ENCODE measurements at places on chromosomes 6 and 20.
A peak's percentile ranks its signal among the peaks of the same experiment; 100 is the strongest.

DNA sequence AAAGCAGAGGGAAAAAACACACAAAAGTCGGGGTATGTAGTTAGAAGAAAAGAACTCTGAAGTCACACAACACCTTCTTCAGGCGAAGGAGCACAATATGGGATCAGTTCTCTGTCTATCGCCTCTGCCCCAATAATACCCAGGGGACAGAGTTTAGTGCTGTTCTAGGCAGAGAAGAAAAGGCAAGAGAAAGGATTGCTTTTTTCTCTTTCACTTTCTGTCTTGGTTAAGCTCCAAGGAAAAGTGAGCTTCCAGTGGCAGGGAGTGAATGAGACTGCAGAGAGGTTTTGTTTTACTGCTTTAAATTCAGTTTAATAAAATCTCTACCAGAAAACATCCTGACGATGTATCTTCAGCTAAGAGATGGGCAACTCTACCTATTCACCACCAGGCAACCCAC, 86.6 kb upstream of the STXBP5 start:
- no peak for DNase-seq

DNA sequence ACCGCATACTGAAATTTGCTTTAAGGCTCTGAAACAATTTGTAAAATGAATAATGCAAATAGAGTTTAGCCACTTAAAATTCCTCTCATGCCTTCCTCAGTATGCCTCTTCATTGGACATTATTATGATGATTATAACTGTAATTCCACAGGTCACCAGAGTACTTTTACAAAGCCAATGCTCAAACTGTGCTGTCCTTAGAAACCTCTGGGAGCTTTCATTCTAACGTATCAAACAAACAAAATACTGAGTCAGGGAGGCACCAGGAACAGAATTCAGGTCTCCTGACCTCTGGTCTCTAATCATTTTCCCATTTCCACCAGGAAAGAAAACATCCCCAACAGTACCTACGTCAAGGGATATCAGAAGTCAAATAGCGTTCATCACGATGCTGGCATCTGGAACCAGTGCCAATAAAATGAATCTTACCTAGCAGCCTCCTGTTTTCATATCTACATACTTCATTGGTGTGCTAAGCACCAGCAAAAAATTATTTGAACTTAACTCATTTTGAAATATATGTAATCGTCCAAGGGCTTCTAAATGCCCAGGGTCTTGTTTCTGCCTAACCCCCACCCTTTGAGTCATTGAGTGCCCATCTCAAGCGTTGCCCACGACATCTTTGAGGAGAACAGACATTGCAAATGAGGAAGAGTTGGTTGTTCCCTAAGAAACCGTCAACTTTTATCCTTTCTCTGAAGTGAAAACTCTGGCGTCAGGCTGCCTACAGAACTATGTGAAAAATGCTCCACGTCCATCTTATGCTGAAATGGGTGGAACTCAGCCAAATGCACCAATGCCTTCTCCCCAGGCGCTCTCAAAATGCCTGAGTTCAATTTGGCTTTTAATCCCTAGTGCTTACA, 37.9 kb downstream of the NEDD9 start:
- no peak for DNase-seq

DNA sequence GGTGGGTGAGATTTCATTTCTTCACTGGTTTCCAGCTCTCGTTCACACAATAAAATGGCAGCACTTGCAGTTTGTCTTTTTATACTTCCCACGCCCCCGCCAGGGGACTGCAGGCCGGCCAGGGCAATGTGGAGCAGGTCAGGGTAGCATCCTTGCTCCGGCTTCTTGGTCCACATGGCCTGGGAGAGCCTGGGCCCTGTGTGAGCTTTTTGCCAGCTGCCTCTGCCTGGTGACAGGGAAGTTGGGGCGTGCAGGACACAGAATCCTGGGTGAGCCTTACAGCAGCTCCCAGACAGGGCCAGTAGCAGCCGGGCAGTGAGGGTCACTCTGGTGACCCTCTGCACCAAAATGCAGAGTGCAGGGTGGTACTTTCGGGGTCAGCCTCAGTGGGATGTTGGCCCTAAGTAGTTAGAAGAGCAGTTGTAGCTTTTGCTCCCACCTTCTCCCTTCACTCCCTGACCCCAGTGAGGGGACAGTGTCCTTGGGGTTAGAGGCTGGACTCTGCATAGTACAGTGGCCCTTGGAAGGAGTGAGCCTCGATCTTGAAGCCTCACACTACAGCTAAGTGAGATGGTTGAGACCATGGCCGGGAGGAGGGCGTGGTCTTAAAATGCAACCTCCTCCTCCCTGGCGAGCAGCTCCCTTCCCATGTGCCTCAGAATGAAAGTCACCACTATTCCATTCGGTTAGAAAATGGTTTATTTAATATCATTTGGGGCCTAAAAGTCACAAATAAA, 23.8 kb downstream of the PYGB start:
- DNase-seq = no peak

DNA sequence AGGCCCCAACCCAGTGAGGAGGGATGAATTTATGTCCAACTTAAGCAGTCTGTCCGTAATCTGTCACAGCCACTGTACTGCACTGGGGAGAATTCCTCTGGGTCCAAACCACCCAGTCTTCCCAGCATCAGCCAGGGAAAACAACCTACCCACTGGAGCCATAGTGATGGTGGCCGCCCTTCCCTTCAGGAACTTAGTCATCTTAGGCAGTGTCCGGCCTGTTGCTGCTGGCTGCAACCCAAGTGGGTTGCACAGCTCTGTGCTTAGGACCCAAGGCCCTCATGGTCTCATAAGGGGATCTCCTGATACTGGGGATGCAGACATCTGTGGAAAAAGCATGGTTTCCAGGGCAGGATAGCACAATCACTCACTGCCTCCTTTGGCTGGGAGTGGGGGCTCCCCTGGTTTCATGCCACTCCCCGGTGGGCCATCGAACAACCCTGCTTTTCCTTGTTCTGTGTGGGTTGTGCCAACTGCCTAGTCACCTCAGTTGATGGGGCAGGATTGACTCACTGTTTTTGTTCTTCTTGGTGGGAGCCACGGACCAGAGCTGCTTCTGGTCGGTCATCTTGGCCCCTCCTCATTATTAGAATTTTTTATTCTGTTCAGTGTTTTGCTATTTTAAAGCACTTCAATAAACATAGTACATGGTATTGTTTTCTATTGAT, 591.9 kb downstream of the DOK5 start:
- DNase-seq = no peak

- DNase-seq = no peak
These were observed 51.9 kb upstream of the MARCKS start for GRCh38 chr6:113805173-113805790.

DNA sequence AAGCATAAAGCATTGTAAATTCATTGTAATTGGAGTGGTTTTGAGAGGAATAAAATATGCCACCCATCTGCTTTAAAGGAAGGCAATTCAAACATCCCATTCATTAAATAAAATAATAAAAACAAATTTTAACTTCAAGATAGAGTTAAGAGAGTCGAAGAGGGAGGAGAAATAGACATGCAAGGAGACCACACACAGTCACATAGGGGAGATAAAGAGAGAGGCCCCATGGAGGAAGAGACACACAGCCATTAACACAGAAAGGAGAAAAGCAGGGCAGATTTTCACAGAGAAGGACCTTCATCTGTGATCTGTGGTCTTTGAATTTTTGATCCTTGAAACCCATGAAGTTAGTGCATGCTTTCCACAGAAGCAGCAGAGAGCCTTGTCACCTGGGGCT, 214.3 kb upstream of the TCF21 start:
- no peak for DNase-seq

DNA sequence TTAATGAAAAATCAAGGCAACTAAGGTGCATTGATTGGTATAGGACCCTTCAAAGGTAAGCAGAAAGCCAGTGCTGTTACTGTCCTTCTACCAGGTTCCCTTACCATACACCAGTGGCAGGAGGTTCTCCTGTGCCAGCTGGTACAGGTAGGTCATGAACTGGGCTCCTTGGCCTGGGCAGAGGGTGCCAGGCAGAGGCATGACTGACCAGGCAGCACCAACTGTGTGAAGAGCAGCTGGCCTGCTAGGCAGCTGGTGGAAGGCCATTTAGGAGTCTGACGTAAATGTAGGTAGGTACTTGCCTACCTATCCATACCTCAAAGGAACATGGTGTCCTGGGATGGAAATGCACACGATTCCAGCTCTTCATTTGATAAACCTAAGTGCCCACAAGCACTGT, 23.3 kb downstream of the PCNA start:
- peak; percentile 7 for DNase-seq

- DNase-seq = no peak
These were observed 29.5 kb upstream of the IFNGR1 start for GRCh38 chr6:137248702-137249101.

DNA sequence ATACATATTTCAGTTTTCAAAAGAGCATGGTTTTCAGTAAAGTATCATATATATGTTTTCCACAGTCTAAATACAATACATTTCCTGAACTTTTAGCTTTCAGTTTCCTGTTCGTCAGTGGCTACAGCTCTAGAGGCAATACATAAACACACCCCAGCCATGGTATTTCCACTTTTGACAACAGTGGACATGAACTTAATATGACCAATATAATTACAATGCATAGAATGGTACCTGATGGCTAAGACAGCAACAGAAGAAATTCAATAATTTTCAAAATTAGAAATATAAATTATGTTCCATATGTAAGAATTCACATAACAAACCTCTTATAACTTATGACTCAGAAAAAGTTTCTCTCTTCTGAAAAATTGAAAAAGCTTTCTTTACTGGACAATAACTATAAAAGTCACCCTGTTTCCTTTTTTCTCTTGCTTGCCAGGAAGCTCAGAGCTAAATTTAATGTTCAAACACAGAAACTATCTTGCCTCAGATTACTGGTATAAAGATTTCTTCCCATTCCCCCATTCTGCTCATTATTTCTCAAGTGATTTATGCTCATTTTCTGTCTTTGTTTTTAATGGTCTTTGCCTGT, 19.2 kb downstream of the FKBP5 start:
- DNase-seq = no peak
